EL (cell line): ENCODE measurements at places on chromosomes 2 and 18.
A peak's percentile ranks its signal among the peaks of the same experiment; 100 is the strongest.

GRCh38 chr2:115572746-115573145 is 1130.3 kb downstream of the DPP10 start:
- no peak for DNase-seq

- DNase-seq = no peak
Measured at GRCh38 chr18:12258719-12259705, 4.9 kb downstream of the CIDEA start.

DNA sequence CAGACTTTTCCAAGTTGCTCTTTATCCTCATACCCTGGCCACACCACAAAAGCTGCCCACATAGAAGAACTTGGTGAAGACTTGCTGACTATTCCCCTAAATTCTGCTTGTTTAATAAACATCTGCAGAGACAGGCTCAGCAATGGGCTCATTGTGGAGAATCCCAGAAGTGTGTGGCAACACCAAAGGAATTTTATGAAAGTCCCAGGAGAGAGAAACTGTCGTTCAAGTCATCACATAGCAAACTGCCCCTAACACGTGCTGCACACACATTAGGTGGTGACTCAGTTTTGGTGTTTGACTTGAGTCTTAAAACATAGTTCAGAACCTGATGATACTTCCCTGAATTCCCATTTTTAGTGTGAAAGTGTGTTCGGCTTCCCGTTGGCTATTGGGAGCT is 38.6 kb downstream of the CYP1B1 start:
- DNase-seq = peak; percentile 18

DNA sequence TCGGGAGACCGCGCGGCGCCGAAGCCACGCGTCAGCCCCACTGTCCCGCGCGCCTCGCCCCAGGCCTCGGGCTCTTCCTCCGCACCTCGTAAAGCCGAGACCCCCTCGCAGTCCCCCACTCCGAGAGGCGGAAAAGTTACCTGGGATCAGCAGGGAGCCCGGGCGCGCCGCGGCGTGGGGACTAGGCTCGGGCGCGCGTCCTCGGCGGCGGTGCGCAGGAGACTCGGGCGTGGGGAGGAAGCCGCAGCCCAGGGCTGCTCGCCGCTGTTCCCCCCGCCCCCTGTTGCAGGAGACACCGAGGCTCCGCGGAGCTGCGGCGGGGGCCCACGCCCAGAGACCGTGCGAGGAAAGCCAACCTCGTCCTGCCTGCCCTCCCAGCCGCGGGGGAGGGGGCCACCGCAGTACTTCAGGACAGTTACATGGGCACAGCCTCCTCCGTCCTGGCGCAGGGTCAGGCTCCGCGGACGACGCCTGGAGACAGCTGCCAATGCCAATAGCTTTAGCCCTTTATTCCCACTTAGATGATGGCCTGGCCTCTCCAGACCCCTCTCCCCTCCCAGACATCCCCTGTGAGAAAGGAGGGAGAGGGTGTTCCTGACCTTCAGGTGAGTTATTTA is at the start of gene EPB41L3:
TSS of gene EPB41L3 (minus strand) at position 225 of the 617 bp plus-strand sequence. CDS start 54,814 bp downstream, outside the sequence.
- DNase-seq = no peak

- DNase-seq = no peak
Measured at GRCh38 chr2:240538031-240538780, 19.6 kb downstream of the ANKMY1 start.

- peak; percentile 69 for DNase-seq
Measured at GRCh38 chr2:233976690-233977294, 59.6 kb downstream of the TRPM8 start.

DNA sequence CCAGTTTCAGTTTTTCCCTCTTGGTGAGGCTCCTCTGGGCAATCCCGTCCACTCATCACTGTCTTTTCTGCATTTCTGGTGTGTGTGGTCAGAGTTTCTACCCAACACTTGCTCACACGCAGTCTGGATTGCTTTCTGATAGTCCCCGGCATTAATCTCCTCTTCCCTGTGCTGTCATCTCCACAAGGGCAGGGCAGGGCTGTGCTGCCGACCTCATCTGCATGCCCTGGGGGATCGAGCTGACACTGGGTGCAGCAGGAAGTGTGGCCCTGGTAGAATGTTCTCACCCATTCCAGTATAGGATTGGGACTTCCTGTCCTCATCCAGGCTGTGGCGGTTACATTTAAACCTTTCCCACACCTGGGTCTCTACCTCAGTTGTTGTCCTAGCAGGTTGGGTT is 80.0 kb upstream of the FAM136A start:
- peak; percentile 86 for DNase-seq

GRCh38 chr18:48694295-48694694 is 155.5 kb downstream of the CTIF start:
- no peak for DNase-seq

- peak; percentile 100 for DNase-seq
Measured at GRCh38 chr2:113240915-113241911, 37.5 kb downstream of the PAX8 start.

- no peak for DNase-seq
Measured at GRCh38 chr18:79010802-79011201, 31.2 kb downstream of the SALL3 start.

GRCh38 chr2:168118733-168119514 is 128.5 kb downstream of the STK39 start:
- DNase-seq = peak; percentile 68

GRCh38 chr2:171793691-171794678 is 100.1 kb downstream of the SLC25A12 start:
- DNase-seq = no peak

DNA sequence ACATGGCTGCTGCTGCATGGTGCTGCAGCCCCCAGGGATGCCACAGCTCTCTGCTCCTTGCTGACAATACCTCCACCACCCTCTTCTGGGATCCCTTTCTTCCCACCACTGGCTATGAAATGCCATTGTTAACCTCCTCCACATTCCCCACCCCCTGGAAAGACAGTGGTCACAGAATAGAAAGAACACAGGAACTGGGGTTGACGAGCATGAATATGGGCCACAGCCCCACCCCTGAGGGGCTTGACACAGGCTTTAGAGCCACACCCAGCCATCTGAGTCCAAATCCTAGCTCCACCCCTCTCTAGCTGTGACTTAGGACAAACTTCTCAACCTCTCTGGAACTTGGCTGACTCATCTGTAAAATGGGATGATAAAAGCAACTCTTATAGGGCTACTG is 47.3 kb downstream of the TMEM163 start:
- no peak for DNase-seq

DNA sequence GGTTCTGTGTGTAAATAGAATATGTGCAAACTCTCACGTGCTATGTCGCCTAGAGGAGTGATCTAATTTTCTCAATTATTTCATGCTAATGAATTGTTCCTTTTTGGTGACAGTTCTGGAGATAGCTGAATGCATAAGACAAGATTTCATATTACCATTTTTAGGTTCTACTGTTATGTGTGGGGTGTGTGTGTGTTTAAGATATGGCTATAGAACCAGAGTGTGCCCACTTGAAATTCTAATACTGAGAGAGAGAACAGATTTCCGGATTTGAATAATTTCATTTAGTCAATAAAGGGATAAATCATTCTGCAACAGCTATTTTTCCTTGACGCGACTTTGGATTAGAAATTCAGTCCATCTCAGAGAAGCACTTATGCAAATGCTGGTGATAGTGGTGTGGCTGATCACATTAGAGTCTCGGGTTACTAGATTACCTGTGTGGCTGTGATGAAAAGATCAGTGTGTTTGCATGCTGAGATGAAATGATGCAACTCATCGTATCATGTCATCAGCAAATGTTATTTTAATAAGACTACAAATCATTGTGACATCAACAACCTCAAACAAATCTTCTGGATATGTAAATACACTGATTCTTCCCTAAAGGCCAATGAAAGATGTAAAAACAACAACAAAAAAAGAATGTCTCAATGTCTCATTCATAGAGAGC is 415.9 kb downstream of the EPHA4 start:
- DNase-seq = no peak

DNA sequence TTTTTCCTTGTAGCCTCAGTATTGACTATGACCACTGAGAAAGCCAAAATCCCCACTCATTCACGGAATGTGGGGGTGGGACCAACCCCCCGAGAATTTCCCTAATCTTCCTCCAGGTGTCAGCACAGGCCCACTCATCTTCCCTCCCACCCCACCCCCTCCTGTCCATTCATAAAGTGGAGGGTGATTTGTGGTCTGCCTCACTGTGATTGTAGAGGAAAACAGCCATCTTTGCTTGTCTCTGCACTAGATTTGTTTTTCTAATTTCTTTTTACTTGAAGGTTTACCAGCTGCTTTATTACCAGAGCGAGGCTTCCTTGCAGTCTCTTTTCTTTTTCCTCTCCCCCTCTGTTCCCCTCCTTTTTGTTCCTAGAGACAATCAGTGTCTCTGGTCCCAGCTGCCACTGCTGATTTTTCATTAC is 171.8 kb downstream of the ICOS start:
- peak; percentile 10 for DNase-seq

DNA sequence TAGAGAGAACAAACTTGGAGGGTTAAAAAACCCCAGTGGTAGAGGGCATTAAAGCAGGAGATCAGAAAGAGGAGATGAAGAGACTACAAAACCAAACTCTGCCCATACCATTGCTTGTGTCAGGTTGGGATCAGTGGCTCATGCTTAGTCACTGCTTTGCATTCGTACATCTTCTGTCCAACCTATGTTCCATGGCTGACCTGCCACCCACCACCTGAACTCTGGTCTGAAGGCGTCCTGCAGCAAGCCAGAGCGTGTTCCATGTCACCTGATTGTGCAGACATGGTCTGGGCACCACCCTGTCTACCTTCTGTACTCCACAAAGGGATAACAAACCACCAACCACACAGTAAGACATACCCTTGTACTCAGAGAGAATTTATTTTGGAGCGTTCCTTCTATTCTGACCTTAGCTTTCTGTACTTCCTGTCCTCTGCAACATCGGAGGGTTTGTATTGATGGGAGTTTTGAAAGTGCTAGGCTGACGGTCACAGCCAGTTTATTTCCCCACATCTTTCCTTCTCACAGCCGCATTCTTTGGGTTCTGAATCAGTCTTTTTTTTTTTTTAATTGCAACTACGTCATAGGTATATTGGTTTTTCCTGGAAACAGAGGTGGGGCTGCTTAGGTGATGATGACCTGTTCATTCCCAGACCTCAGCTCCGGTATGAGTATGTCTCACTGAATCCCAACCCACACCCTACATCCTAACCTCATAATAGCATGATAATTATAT is 88.3 kb downstream of the SOWAHC start:
- DNase-seq = peak; percentile 82

DNA sequence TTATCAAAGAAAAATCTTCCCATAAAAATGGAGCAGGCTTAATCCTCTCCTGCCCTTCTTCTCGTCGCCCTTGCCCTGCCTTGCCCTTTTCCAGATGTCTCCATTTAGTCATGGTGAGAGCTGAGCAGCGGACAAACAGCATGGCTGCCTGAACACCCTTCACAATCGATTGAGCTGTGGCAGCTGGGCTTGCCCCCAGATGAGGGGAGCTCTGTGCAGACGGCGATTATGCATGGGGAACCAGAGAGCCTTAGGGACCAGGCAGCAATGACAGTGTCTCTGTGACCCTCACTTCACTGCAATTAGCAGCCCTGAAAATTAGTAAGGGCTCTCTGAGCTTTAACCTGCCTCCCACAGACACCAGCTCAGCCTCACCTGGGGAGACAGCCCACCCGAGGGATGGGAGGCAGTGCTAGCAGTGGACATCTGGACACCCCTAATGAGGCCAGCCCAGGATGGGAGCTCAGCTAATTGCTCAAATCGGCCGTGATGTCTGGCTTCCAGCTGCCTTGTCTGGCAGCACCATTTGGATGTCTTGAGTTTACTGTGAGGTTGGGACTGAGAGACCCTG is 365.7 kb downstream of the TNS1 start:
- DNase-seq = no peak

DNA sequence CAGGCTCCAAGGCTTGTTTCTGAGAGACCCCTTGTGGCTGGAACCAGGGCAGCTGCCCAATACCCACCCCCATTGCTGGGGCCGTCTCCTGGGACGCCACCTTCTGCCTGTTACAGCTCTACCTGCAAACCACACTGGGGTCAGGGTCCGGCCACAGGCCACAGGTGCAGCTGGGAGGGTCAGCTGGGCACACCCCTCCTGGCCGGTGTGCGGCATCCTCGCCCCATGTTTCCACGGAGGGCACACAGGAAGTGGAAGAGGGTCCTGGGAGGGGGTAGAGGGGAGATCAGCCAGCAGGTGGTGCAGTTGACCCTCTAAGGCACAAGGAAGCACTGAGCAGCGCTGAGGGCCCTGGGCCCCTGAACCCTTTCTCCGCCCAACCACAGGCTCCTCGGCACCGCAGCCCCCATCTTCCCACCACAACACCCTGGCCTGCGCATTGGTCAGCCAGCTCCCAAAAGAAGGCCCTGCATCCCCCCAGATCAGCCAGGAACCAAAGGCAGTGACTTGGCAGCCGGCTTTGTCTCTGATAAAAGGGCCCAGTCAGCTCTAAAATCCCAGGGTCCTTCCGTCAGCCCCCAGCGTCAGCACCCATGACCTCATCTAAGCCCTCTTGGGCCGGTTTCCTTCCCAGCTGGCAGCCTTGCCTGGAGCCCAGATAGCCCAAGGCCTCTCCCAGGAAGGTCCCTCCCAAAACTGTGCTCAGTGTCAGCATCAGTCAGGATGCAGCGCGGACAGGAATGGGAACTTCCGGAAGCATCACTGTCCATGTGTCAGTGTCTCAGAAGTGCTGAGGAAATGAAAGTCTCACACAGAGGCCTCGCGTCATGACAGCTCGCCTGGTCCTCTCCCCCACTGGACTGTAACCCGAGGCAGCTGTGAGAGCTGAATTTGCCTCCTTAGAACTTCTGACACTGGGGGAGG is 1.7 kb downstream of the ERFE start:
- no peak for DNase-seq

GRCh38 chr2:134783912-134784311 is 54.5 kb upstream of the ACMSD start:
- DNase-seq = no peak
